Left forelimb (tissue), 1 donor: ENCODE measurements at places on chromosomes 3 and 15.

DNA sequence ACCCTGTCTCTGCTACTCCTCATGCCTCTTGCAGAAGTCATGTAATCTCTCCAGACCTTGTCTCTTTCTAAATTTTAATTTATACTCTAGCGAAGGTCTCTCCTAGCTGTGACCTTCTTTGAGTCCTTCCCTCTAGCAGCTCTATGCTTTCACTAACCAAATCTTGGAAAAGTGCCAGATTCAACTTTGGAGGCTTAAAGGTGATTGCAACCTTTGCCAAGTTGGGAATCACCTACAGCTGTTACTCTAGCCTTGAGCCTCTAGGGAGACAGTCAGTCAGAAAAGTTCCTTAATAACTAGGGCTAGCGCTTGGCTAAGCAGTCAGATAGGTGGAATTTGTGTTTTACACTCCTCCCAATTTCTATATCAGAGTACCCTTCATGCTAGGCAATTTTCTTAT lies 46.1 kb upstream of the ABI3BP start:
- no peak for DNase-seq

- no peak for DNase-seq
These were observed 476.9 kb upstream of the PROK2 start for GRCh38 chr3:72261566-72262564.

GRCh38 chr15:63059573-63060216 lies 17.1 kb downstream of the TPM1 start:
- DNase-seq = no peak

GRCh38 chr3:52537165-52537620 lies 788 bp downstream of the UQCC5 start:
- DNase-seq = no peak

GRCh38 chr3:172142051-172142863 lies 102.9 kb downstream of the FNDC3B start:
- DNase-seq = no peak
